ENCODE measurements at places on chromosomes 11 and 22.

GRCh38 chr11:97461044-97461880 lies 1071.4 kb downstream of the JRKL start:
- no peak for DNase-seq

DNA sequence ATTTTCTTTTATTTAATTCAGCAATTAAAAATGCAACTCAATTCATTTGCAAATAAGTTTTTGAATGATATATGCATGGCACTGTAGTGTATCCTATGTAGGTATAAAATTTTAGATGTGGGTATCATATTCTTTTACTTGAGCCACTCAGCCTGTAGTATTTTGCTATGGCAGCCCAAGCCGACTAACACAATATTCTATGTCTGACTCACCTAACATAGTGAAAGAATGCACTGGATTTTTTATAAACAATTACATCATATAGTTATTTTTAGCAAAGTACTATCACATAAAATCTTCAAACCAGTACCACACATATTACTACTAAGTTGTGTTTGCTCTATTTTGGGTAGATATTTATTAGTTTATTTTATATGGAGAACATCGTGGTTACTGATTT lies 21.9 kb upstream of the GRIA4 start:
- DNase-seq = no peak

- DNase-seq = peak; percentile 15
These were observed 2.0 kb downstream of the PARVG start for GRCh38 chr22:44182588-44183286.

GRCh38 chr22:30247974-30248373 lies 1.4 kb upstream of the LIF start:
- no peak for DNase-seq

DNA sequence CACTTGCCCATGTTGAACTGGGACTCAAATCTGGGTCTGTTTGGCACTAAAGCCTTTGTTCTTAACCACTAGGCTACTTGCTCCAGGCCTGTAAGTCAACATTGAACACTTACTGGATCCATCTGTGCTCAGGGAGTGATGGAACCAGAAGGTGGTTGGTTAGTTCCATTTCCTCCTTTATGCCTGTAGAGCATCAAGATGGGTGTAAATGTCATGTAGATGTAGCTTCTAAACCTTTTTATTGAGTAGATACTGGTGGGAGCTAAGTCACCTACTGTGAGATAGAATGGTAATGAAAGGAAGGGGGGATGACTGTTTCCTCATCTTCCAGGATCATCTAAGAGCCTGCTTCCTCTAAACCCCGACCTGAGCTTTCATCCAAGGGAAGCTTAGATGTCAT lies 38.6 kb upstream of the ALKBH3 start:
- no peak for DNase-seq

- no peak for DNase-seq
These were observed 7.6 kb downstream of the KCNQ1OT1 start for GRCh38 chr11:2691991-2692875.

- DNase-seq = no peak
These were observed 7.6 kb upstream of the EXPH5 start for GRCh38 chr11:108601150-108601549.

GRCh38 chr11:130703489-130704190 lies 212.6 kb downstream of the SNX19 start:
- no peak for DNase-seq

GRCh38 chr11:109302591-109303334 lies 119.2 kb upstream of the C11orf87 start:
- DNase-seq = no peak

- DNase-seq = no peak
These were observed 126.1 kb downstream of the NECTIN1 start for GRCh38 chr11:119602745-119603373.

DNA sequence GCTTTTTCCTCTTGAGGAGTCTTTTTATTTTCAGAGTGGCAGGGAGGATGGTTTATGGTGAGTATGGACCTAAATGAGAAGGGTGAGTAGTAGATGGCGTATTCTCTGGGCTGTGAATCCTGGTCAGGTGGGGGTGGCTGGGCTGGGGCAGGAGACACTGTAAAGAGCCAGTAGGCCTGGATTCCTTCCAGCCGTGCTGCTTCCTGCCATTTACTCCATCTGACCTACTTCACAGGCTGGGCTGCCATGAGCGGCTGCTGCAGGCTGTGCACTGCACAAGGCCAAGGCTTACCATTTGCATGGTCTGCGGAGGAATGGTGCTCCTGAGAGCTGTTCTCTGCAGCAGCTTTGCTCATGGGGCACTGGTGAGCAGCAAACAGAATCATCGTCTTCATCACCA lies 297.6 kb downstream of the KIRREL3 start:
- no peak for DNase-seq
